Thyroid gland (tissue), 4 donors: ENCODE measurements at places on chromosomes 2 and 18. TPM values are rescaled to one million over a fixed set of nuclear protein-coding genes. Genes with fewer than 3 reads are reported as not detected.
A peak's percentile ranks its signal among the peaks of the same experiment; 100 is the strongest.

FER1L5 gene
- total RNA-seq: 0.54 TPM

GKN2 gene
- not detected for total RNA-seq

DDX1 gene
- total RNA-seq: 85.6 TPM

DNA sequence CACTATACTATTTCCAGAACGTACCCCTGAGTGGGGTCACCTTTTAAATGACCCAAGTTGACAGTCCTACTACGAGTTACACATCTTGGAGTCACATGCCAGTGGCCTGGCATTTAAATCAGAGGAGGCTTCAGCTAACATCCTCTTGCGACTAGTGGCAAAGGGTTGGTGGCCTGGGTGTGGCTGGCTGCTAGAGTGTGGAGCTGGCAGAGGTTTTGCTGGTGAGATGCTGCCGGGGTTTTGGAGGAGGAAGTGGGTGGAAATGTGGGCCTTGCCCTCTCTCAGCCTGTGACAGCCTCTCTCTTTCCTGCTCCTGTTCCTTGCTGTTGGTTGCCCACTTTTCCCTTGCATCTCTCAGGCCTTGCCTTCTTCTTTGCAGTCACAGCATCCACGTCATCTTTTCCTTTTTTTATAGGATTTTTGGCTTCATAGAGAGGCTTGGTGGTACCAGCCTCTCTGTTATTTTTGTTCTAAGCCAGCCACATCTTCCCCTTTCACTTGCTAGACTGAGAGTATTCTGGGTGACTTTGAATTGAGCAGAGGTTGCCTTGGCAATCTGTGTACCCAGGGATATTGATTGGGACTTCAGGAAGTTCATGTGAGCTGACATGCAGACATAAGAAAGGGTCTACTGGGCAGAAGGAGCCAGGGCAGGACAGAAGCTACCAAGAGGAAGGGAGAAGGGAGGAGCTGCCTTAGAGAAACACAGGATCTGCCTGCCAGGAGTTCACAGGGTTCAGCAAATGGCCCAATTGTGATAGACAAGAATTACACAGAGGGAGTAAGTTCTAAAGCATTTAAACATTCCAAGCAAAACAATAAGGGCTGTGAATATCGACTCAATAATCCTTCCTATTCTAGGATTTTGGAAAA is 55.4 kb downstream of the CDC42EP3 start:
- H3K27ac ChIP-seq: no peak overlapping the region
- peak; percentile 12 for DNase-seq
- no peaks in the 10 kb centered on the region for H3K36me3 ChIP-seq
- peaks cover 12% of the 10 kb centered on the region for H3K4me1 ChIP-seq

ADRA2B gene
- total RNA-seq: 0.13 TPM

DNA sequence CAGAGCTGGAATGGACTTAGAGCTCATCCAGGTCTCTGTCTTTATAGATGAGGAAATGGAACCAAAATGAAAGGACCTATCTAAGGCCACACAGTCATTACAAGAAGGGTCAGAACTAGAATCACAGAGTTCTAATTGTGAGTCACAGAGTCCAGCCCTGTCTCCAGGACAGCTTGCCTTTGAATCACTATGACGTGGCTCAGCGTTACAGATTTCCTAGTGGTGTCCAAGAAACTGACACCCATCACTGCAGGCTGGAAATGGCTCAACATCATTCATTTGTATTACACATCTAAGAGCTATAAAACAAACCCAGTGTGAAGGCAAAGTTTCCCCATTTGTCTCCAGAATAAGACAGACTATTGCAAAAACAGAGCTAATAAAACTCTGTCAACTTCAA is 164.3 kb upstream of the SIX2 start:
- H3K27me3 ChIP-seq: peaks cover 8% of the 10 kb centered on the region
- no peak for DNase-seq
- no peaks in the 10 kb centered on the region for H3K36me3 ChIP-seq

GRCh38 chr2:100588071-100588786 is 25.4 kb downstream of the PDCL3 start:
- no peaks in the 10 kb centered on the region for H3K27me3 ChIP-seq
- no peak overlapping the region for H3K27ac ChIP-seq
- DNase-seq: no peak

- no peaks in the 10 kb centered on the region for H3K4me1 ChIP-seq
- H3K27ac ChIP-seq: no peak overlapping the region
- no peak for DNase-seq
- no peak overlapping the region for H3K4me3 ChIP-seq
- no peaks in the 10 kb centered on the region for H3K27me3 ChIP-seq
These were observed 23.6 kb upstream of the SOS1 start for GRCh38 chr2:39144416-39144815.

- no peak overlapping the region for H3K27ac ChIP-seq
- DNase-seq: no peak
- H3K27me3 ChIP-seq: no peaks in the 10 kb centered on the region
- H3K36me3 ChIP-seq: no peaks in the 10 kb centered on the region
- H3K4me1 ChIP-seq: no peaks in the 10 kb centered on the region
- no peak overlapping the region for H3K4me3 ChIP-seq
These were observed 495.1 kb upstream of the CNTNAP5 start for GRCh38 chr2:123530004-123530403.

G6PC2 gene
- 0.29 TPM for total RNA-seq

DNA sequence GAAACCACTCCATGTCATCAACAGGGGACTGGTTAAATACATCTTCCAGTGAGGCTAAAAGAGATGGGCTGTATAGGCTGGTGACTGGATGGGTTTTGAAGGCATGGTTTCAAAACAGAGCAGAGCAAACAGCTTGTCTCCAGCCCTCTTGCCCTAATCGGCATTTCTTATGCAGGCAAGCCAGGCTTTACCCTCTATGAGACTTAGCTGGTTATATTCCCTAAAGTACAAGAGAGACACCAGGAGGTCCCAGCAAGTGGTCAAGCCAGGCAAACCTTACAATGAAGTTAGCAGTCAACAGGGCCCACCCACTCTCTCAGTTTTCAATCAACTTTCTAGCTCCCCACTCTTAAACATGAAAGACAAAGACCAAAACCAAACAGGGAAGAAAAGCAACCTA is 19.0 kb downstream of the OSBPL1A start:
- H3K4me1 ChIP-seq: no peaks in the 10 kb centered on the region
- DNase-seq: no peak
- no peaks in the 10 kb centered on the region for H3K27me3 ChIP-seq
- H3K27ac ChIP-seq: no peak overlapping the region

- no peaks in the 10 kb centered on the region for H3K36me3 ChIP-seq
- H3K4me3 ChIP-seq: no peak overlapping the region
- no peaks in the 10 kb centered on the region for H3K27me3 ChIP-seq
- H3K4me1 ChIP-seq: no peaks in the 10 kb centered on the region
- H3K27ac ChIP-seq: no peak overlapping the region
These were observed 110.5 kb upstream of the TACR1 start for GRCh38 chr2:75309596-75310463.

GRCh38 chr2:220556658-220557057 is 929.2 kb downstream of the SLC4A3 start:
- H3K4me1 ChIP-seq: no peaks in the 10 kb centered on the region
- H3K36me3 ChIP-seq: no peaks in the 10 kb centered on the region
- H3K4me3 ChIP-seq: no peak overlapping the region
- no peaks in the 10 kb centered on the region for H3K27me3 ChIP-seq
- no peak for DNase-seq
- H3K27ac ChIP-seq: no peak overlapping the region

- H3K4me3 ChIP-seq: no peak overlapping the region
- H3K27ac ChIP-seq: no peak overlapping the region
- no peaks in the 10 kb centered on the region for H3K36me3 ChIP-seq
- DNase-seq: no peak
- H3K27me3 ChIP-seq: no peaks in the 10 kb centered on the region
These were observed 179.7 kb downstream of the AGPS start for GRCh38 chr2:177572236-177572671.

DNA sequence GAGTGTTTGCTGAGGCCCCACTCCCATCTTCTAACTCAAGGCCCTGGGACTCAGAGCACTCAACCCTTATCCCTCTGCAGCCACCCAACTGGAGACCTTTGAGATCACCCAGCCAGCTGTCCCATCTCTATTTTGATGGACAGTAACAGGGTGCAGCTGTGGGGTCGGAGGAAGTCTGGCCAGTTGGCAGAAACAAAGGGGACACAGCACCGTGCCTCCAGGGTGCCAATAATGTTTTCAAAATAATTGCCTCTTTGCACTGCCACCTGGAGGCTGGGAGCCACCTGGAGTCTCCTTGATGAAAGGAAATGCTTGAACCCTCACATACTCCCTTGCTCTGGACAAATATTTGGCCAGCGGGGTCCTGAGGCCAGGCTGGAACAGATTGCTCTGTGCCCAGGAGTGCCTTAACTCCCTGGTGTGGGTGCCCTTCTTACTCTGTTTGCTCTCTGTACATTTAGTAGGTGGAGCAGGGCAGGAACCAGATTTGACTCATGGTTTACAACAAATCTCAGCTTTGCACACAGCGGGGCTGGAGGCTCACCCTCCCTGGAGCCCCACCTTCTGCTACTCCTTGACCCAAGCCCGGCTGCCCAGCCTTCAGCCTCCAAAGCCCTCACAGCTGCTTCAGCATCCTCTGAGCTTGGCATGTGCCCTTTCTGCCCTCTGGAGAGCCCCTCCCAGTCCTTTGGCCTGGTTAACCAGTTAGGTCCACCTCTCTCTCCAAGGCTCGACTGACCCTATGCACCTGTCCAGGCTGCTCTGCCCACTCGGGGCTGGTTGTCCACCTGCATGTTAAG is 17.2 kb downstream of the MAL start:
- no peaks in the 10 kb centered on the region for H3K27me3 ChIP-seq
- peaks cover 16% of the 10 kb centered on the region for H3K4me1 ChIP-seq
- no peaks in the 10 kb centered on the region for H3K36me3 ChIP-seq

BOK gene
- total RNA-seq: 29.1 TPM

- no peak overlapping the region for H3K4me3 ChIP-seq
- H3K27ac ChIP-seq: no peak overlapping the region
- H3K27me3 ChIP-seq: no peaks in the 10 kb centered on the region
- no peaks in the 10 kb centered on the region for H3K36me3 ChIP-seq
- DNase-seq: peak; percentile 3
These were observed 146.3 kb downstream of the ANKRD44 start for GRCh38 chr2:197164141-197164754.

DNA sequence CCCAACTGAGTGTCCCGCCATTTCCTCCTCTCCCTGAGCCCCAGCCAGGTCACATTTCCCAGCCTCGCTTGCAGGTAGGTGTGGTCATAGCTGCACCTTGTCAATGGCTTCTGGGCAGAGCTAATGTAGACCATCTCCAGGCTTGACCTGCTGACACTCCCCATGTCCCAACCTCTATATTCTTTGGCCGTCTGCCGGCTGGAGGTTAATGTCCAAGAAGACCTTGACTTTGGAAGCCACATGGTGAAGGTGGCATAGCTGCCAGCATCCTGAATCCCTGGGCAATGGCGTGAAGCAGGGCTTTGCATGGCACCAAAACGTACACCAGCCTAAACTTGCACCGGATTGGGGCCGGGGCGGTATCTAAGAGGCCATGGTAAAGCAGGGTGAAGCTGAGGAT is 88.3 kb downstream of the SPP2 start:
- H3K27me3 ChIP-seq: no peaks in the 10 kb centered on the region
- H3K4me1 ChIP-seq: no peaks in the 10 kb centered on the region
- H3K4me3 ChIP-seq: no peak overlapping the region
- no peak for DNase-seq
- no peaks in the 10 kb centered on the region for H3K36me3 ChIP-seq

PTPN4 gene
- 131 TPM for total RNA-seq

CDH2 gene
- 0.78 TPM for total RNA-seq

GRCh38 chr2:138711812-138712211 is 68.4 kb downstream of the NXPH2 start:
- H3K27me3 ChIP-seq: no peaks in the 10 kb centered on the region
- H3K4me1 ChIP-seq: peaks cover 7% of the 10 kb centered on the region
- H3K36me3 ChIP-seq: no peaks in the 10 kb centered on the region
- H3K27ac ChIP-seq: no peak overlapping the region
- H3K4me3 ChIP-seq: no peak overlapping the region

SLC11A1 gene
- 14.4 TPM for total RNA-seq

SCG2 gene
- 0.78 TPM for total RNA-seq

DNA sequence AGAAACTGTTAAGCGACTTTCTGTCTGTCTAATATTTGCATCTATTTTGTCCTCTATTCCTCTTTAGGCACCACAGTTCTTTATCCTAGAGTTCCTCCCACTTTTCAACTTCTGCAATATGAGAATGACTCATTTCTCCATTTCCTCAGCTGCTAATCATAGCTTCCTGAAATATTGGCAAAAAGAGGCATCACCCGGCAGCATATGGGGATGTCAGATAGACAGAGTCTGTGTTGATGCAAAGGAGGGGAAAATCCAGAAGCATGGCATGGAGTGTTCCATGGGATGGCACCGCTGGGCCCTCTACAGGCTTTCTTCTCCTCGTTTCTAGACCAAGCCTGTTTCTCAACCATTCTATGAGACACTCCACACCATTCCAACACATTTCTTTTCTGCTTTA is 93.4 kb downstream of the DOCK10 start:
- H3K27me3 ChIP-seq: no peaks in the 10 kb centered on the region
- H3K4me1 ChIP-seq: no peaks in the 10 kb centered on the region
- no peak overlapping the region for H3K4me3 ChIP-seq

ZBTB7C gene
- 66.7 TPM for total RNA-seq

DNA sequence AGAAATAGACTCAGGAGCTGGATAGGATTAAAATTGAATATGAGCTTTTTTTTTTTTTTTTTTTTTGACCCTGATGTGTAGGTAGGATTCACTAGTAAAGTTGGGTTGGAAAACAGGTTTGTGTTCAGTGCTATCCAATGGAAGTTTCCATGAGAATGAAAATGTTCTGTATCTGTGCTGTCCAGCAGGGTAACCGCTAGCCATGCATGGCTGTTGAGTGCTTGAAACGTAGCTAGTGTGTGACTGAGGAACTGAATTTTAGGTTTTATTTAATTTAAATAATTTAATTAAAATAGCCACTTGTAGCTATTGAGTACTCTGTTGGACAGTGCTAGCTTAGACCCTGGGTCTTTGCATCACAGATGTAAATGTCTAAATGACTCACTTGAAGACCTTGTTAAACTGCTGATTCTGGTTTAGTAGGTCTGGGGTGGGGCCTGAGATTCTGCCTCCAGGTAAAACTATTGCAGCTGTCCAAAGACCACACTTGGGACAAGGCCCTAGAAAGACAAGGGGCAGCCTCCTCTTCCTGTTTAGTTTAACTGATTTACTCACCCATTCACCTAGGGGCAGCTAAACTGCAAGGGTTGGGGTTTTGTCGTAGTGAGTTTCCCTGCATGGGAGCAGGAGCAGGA is 84.7 kb upstream of the STON1 start:
- H3K4me3 ChIP-seq: no peak overlapping the region
- peak; percentile 50 for DNase-seq
- no peaks in the 10 kb centered on the region for H3K27me3 ChIP-seq
- no peaks in the 10 kb centered on the region for H3K36me3 ChIP-seq

DNA sequence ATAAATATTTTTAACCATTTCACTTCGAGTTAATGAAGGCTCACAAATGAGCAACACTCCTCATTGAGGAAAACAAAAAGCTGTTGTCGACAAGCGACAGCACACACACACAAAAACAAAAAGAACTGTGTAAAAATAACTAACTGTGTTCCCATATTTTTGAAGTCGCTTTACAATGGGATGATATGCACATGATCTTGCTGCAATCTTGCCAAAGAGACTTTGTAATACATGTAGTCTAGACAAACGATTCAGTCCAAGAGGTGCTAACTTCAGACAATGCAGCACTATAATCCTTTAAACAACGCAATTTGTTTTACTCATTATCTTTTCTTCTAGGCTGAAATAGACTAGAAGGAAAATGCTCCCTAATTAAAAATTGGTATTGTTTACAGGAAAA is 7.2 kb upstream of the USP34 start:
- no peak for DNase-seq
- H3K4me3 ChIP-seq: no peak overlapping the region
- H3K36me3 ChIP-seq: peaks cover 31% of the 10 kb centered on the region
- no peak overlapping the region for H3K27ac ChIP-seq
- H3K4me1 ChIP-seq: no peaks in the 10 kb centered on the region

GREB1L gene
- 28.9 TPM for total RNA-seq
